ENCODE measurements at places on chromosomes 7 and 10.

GRCh38 chr7:24591152-24591551, 17.9 kb downstream of the PALS2 start:
- no peak for DNase-seq
- no peaks in the 10 kb centered on the region for H3K36me3 ChIP-seq
- no peak overlapping the region for H3K27ac ChIP-seq
- H3K27me3 ChIP-seq, result no peaks in the 10 kb centered on the region

DNA sequence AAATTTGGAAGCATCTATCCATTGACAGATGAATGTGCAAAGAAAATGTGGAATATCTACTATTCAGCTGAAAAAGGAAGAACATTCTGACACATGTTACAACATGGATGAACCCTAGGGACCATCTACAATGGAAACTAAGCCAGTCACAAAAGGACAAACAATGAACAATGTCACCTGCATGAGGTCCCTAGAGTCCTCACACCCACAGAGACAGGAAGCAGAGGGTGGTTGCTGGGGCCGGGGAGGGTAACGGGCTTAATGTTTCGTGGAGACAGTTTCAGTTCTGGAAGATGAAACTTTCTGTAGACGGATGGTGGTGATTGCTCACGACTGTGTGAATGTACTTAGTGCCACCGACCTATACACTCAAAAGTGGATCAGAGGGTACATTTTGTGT, 282.9 kb downstream of the ADARB2 start:
- no peak for DNase-seq
- H3K4me3 ChIP-seq, result no peak overlapping the region
- H3K27ac ChIP-seq, result no peak overlapping the region
- H3K36me3 ChIP-seq, result no peaks in the 10 kb centered on the region
- H3K4me1 ChIP-seq, result no peaks in the 10 kb centered on the region
- no peaks in the 10 kb centered on the region for H3K27me3 ChIP-seq

DNA sequence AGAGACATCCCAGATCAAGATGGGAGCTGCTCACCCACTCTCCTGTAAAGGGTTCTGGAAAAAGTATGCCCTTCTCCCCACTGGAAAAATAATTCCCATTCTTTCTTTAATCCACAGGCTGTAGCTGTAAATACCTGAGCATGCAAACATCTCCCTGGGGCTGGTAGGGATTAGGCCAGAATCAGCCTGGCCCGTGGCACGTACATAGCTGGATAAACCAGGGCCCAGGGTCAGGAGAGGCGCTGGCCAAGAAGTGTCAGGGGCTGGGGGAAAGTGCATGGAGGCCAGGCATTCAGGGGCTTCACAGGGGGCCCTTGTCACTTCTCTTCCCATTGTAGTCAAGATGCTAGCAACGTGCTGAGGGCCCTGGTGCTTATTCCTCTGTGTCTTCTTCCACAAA, 30.7 kb upstream of the AQP1 start:
- H3K27ac ChIP-seq, result no peak overlapping the region
- no peak overlapping the region for H3K4me3 ChIP-seq
- no peaks in the 10 kb centered on the region for H3K4me1 ChIP-seq

GRCh38 chr10:14184841-14185315, 145.8 kb downstream of the FRMD4A start:
- peaks cover 9% of the 10 kb centered on the region for H3K4me1 ChIP-seq
- peak overlapping the region; percentile 98 for H3K27ac ChIP-seq
- peak; percentile 35 for DNase-seq
- H3K36me3 ChIP-seq, result no peaks in the 10 kb centered on the region
- no peak overlapping the region for H3K4me3 ChIP-seq
- peaks cover 12% of the 10 kb centered on the region for H3K27me3 ChIP-seq

- H3K36me3 ChIP-seq, result no peaks in the 10 kb centered on the region
- no peaks in the 10 kb centered on the region for H3K4me1 ChIP-seq
- H3K27me3 ChIP-seq, result no peaks in the 10 kb centered on the region
- H3K27ac ChIP-seq, result no peak overlapping the region
- no peak overlapping the region for H3K4me3 ChIP-seq
Observed at GRCh38 chr10:113213035-113213434, 263.0 kb downstream of the TCF7L2 start.

GRCh38 chr10:7438196-7438986, 27.6 kb upstream of the SFMBT2 start:
- H3K27ac ChIP-seq, result no peak overlapping the region
- H3K4me1 ChIP-seq, result no peaks in the 10 kb centered on the region
- no peaks in the 10 kb centered on the region for H3K36me3 ChIP-seq
- H3K27me3 ChIP-seq, result peaks cover 13% of the 10 kb centered on the region
- no peak for DNase-seq

DNA sequence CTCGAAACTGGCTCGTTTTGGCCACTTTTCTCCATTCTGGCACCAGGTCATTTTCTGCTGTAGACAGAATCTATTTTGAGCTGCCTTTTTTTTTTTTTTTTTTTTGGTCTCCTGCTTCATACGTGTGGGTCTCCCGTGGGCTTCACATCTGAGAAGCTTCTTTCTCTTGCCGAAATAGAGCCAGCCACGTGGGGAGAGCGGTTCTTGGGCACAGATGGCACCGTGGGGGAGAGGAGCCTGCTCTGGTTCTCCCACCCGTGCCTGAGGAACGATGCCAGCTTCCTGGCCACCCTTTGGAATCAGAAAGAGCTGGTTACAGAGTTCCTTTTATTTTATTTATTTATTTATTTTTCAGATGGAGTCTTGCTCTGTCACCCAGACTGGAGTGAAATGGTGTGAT, 48.7 kb upstream of the OCM2 start:
- no peak for DNase-seq
- H3K27me3 ChIP-seq, result no peaks in the 10 kb centered on the region
- H3K36me3 ChIP-seq, result no peaks in the 10 kb centered on the region

- DNase-seq, result no peak
- no peak overlapping the region for H3K27ac ChIP-seq
- H3K36me3 ChIP-seq, result no peaks in the 10 kb centered on the region
- no peaks in the 10 kb centered on the region for H3K4me1 ChIP-seq
- no peaks in the 10 kb centered on the region for H3K27me3 ChIP-seq
Observed at GRCh38 chr10:88292185-88292514, 291.0 kb downstream of the RNLS start.

- no peaks in the 10 kb centered on the region for H3K27me3 ChIP-seq
- DNase-seq, result no peak
Observed at GRCh38 chr7:38282081-38282480, 8.6 kb upstream of the TARP start.

DNA sequence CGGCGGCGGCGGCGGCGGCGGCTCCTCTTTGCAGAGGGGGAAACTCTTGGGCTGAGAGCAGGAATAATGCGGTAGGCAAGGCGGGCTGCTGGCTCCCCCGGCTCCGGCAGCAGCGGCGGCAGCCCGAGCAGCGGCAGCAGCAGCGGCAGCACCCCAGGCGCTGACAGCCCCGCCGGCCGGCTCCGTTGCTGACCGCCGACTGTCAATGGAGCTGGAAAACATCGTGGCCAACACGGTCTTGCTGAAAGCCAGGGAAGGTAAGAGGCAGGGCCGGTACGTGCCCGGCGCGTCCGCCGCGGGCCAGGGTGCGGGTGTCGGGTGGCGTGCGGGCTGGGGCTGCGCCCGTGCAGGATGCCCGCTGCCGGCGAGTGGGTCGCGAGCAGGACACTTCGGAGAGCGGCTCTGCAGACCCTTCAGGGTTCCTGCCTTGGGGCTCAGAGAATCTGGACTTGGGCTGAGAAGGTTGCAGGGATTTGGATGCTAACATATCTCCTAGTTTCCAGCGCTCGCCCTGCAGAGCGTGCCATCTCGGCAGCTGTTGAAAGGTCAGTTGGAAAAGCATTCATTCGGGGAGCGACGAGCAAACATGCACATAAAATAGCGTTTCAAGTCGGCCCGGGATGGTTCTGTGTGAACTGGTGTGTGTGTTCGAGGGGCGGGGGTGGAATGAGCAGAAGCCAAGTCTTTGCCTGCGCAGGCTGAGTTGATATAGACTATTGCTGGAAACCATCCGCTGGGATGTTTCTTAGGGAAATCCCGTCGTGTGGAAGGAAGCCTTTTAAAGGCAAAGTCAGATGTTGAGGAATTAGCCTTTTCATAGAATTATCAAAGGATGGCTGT, 562 bp downstream of the GRK5 start:
- no peaks in the 10 kb centered on the region for H3K36me3 ChIP-seq
- peak overlapping the region; percentile 91 for H3K4me3 ChIP-seq
- H3K27me3 ChIP-seq, result no peaks in the 10 kb centered on the region
- peaks cover 43% of the 10 kb centered on the region for H3K4me1 ChIP-seq
- DNase-seq, result no peak
- no peak overlapping the region for H3K27ac ChIP-seq

DNA sequence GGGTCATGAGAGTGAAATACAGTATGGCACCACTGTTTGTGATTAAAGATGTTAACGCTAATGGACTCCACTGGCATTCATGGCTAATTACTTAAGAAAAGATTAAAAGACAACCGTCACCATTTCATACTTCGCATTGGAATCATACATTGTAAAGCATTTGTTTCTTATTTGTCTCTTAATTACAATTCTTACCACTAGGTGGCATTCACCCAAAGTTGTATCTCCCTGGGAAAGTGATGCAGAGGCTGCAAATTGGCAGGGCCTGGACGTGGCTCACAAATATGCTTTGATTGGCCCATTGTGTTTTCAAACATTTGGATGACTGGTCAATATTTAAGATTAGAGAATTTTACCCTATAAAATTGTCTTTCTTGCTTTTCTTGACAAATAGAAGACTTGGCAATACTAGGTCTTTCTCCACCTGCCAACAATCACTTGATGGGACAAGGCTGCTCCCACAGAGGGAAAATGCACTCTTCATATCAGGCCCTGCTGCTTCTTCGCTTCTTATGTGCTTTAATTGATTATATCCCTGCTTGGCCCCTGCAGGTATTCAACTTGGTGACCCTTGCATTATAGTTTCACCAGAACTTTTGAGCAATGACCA, 72.1 kb upstream of the STARD3NL start:
- no peak for DNase-seq
- no peaks in the 10 kb centered on the region for H3K4me1 ChIP-seq
- H3K36me3 ChIP-seq, result no peaks in the 10 kb centered on the region
- no peaks in the 10 kb centered on the region for H3K27me3 ChIP-seq
- no peak overlapping the region for H3K4me3 ChIP-seq

- peak overlapping the region; percentile 20 for H3K4me3 ChIP-seq
- peak overlapping the region; percentile 83 for H3K27ac ChIP-seq
- no peaks in the 10 kb centered on the region for H3K27me3 ChIP-seq
- peaks cover 47% of the 10 kb centered on the region for H3K4me1 ChIP-seq
- peak; percentile 94 for DNase-seq
Observed at GRCh38 chr7:99562832-99563231, 4.4 kb downstream of the ZNF655 start.

GRCh38 chr10:77099136-77099535, 538.5 kb downstream of the KCNMA1 start:
- H3K27me3 ChIP-seq, result peaks cover 3% of the 10 kb centered on the region
- no peaks in the 10 kb centered on the region for H3K4me1 ChIP-seq
- no peak overlapping the region for H3K4me3 ChIP-seq
- no peak overlapping the region for H3K27ac ChIP-seq
- no peak for DNase-seq

GRCh38 chr7:90988516-90988915, 275.7 kb upstream of the FZD1 start:
- H3K4me1 ChIP-seq, result no peaks in the 10 kb centered on the region
- no peak for DNase-seq
- no peak overlapping the region for H3K27ac ChIP-seq
- no peaks in the 10 kb centered on the region for H3K36me3 ChIP-seq
- H3K27me3 ChIP-seq, result no peaks in the 10 kb centered on the region
- no peak overlapping the region for H3K4me3 ChIP-seq

DNA sequence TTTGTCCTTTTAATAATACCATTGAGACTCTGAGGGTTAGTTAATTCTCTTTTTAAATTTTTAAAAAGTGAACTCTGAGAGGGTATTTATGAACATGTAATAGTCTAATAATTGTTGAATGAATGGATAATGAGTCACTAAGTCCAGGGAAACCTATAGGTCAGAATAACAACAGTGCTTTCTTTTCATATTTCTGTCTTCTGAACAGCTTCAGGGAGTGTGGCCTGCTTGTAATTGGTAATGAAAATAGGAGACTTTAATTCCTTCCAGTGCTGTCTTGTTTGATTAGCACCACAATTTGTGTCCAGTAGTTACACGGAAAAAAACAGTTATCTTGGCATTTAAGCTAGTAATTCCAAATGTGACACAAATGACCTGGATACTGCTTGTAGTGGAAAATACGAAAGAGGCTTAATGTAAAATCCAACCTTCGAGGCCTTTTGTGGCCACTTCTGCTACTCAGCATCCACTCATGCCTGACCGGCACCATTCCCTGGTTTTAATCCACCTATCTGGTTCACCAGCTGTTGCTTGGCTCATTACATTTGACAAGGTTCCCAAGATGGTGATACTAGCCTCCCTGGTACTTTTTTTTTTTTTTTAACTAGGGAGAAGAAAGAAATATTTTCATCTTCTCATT, 149.3 kb upstream of the IMMP2L start:
- no peak overlapping the region for H3K27ac ChIP-seq
- no peaks in the 10 kb centered on the region for H3K4me1 ChIP-seq
- no peak overlapping the region for H3K4me3 ChIP-seq
- H3K27me3 ChIP-seq, result no peaks in the 10 kb centered on the region
- H3K36me3 ChIP-seq, result no peaks in the 10 kb centered on the region

DNA sequence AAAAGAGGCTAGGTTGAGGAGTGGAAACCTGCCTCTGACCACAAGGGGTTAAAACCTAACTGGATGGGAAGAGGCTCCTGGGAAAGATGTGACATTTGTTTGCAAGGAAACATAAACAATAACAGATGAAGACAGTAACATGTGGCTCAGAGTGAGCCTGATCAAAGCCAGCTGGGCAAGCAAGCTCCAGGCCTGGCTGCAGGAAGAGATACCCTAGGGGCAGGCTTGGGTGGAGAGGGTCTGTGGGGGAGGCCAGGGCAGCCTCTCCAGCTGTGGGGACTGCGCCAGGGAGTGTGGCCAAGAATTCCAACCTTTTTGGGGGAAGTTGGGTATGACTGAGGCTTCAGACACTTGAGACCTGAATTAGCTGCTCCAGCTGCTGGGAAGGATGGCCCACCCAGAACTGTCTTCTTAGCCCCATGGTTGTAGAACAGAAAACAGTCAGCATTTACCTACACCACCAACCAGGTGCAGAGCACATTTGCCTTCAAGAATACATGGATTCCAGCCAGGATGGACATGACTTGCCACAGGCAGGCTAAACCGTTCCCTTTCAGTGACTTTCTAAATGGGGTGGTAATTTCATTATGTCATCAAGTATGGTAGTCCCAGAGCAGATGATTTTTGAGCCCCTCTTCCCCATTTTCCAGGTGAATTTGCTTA, 10.4 kb upstream of the FAM170B start:
- H3K36me3 ChIP-seq, result no peaks in the 10 kb centered on the region
- no peak for DNase-seq
- no peaks in the 10 kb centered on the region for H3K4me1 ChIP-seq
- no peak overlapping the region for H3K4me3 ChIP-seq
